ENCODE measurements at places on chromosomes 7 and 10.

DNA sequence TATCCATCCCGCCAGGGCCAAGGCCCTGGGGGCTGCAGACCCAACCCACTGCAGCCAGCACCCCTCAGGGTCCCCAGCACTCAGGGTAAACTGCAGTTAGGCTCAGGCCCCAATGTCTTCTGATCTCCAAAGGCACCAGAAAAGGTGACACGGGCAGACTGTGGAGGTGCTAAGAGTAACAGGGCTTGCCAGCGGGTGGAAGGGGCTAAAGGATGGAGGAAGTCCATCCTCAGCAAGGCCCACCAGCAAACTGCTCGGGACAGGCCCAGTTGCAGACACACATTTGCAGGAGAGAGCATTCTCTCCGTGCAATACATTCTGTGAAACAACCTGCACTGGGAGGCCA lies 95.6 kb upstream of the DDC start:
- no peak for DNase-seq

- DNase-seq: no peak
These were observed 227.0 kb downstream of the TRIL start for GRCh38 chr7:28731092-28731658.

GRCh38 chr7:37495574-37496184 lies 47.0 kb upstream of the ELMO1 start:
- no peak for DNase-seq

DNA sequence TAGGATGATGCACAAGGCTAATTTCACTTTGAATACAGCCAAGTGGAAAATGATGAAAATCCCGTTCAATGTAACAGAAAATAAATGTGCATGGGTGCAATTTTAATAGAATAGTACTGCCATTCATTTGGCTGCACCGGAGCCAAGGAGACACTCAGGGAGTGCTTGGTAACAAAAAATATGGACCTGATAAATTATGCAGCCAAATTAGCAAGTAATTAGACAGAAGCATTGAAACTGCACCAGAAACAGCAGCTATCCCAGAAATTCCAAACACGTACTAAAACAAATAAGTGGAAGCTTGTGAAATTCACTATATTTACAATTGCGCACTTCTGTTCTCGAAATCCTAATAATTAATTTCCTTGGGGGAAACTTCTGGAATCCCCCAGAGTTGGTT lies 31.5 kb downstream of the ST8SIA6 start:
- DNase-seq: no peak

GRCh38 chr10:132564690-132565089 lies 27.1 kb downstream of the INPP5A start:
- no peak for DNase-seq

DNA sequence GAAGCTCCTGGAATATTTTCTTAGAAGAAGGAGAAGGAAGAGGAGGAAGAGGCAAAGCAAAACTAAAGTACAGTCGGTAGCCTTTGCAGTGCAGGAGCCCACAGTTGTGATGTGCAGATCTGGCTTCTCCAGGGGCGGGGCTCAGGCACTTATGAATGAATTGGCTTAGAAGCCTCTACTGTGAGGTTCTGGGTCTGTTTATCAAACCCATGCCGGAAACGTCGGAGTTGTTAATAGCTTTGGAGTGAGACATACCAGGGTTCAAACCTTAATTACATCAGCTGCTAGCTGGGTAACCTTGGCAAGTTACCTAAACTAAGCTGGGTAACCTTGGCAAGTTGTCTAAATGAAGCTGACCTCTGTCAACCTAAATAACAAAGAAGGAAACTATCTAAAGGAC lies 89.3 kb upstream of the PITRM1 start:
- DNase-seq: no peak

GRCh38 chr7:44072364-44073231 lies 7.2 kb upstream of the PGAM2 start:
- no peak for DNase-seq

DNA sequence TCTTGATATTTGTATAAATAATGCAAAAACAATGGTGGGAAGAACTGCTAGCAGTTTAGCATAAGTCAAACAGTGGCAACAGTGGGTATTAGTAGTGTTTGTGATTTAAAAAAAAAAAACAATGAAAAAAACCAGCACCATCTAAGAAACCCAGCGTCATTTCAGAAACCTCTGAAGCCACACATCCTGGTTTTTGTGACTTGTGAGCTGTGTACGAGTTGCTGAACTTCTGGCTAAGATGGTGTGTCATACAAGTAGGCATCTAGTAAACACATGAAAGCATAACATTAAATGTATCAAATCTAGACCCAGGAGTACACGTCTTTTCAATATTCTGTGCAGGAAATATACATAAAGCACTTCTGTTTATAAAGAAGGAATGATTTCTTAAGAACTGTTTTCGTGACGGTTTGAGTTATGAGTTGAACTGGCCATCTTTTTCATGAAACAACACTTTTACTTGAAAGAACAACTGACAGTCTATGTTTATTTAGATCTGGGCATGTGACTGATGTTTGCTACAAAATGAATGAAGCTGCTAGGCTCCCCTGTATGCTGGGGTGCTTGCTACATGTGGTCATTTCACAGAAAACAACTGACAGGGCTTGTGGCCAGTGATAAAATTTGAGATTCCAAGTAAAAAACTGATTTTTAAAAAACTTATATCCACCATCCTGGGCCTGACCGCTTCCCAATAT lies 143.5 kb downstream of the PIP4K2A start:
- DNase-seq: no peak

DNA sequence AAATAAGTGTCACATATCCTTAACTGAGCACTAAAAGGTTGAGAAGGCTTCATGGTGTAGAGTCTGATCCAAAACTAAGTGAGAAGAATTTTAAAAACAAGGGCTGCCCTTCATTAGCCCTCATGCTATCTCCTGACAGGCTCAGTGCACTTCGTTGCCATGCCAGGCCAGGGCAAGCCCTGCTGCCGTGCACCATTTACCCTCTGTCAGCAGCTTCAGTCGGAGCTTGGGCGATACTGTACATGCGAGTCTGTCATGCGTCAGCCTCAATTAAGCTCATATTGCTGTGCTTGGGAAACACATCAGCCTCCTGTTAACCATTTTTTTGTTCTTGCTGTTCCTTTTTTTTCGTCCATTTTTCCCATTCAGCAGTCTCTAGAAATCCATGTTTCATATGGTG lies 166.6 kb downstream of the VTI1A start:
- DNase-seq: no peak

GRCh38 chr7:70700055-70700940 lies 431.6 kb upstream of the GALNT17 start:
- DNase-seq: no peak

DNA sequence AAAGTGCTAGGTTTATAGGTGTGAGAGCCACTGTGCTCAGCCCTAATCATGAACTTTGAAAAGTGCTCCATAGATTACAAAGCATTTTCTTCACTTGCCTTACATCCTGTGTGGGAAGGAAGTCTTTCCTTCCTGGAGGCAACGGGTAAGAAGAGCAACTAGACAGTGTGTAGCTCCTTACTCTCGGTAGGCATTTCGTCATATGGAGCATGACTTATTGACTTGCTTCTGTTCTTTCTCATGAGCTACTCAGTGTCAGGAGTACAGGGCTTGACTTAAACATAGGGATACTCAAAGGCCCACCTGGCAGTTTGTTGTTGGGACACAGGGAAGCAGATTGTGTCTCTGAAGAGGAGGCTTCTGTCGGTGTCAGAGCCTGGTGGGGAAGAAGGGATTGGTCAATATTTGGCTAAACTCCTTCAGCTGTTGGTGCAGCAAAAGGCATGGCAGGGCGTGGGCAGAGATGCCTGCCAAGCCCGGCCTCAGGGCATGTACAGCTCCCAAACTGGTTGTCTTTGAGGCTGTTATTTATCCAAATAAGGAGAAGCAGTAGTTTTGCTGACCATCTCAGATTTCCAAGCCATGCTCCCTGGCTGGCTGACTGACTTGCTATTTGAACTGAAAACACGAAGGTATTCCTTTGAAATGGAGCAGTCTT lies 248.9 kb downstream of the KIAA1217 start:
- no peak for DNase-seq

DNA sequence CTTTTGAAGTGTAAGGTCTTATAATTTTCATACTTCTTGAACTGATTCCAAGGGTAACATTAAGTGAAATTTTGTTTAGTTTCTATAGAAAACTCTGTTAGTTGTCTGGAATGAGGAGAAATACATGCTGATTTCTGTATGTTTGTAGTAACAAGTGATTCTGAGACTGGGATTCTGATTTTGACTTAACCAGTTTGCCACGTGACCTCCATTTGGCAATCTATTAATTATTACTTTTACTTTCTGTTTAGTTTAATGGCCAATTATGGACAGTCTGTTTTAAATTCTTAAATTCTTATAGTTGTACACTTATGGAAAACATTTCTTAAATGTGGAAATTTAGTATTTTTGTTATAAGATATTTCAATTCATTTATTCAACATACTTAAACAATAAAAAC lies 163.1 kb downstream of the ADK start:
- DNase-seq: no peak

- no peak for DNase-seq
These were observed 37.6 kb downstream of the GET4 start for GRCh38 chr7:913736-914520.

- no peak for DNase-seq
These were observed 145.1 kb downstream of the GRM8 start for GRCh38 chr7:127107601-127108007.

DNA sequence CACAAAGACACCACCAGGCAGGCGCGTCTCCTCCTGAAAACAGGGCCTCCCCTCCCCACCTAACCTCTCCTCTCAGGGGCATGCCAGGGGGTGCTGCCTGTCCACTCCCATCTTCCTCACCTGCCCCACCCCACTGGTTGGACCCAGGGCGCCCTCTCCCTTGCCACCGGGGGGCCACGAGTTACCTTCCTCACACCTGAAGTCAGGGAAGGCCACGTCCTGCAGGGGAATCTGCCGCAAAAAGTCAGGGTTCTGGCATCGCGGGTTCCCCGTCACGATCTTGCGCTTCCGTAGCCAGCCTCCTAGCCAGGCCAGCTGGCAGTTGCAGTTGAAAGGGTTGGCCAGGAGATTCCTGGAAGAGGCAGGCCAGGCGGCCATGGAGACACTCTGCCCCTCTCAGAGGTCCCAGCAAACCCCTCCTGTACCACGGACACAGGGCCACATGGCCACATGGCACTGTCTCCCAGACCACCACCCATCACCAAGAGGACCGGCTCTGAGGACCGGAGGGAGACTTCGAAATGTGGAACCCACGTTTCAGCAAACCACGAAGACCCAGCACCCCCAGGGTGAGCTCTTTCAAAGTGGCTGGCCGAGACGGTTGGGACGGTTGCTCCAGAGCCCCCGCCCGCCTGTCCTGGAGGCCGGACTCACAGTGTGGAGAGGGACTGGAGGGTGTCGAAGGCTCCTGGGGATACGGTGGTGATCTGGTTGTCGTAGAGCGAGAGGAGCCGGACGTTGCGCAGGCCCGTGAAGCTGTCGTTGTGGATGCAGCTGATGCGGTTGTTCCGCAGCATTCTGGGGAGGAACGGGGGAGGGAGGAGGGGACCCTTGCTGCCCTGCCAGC lies 142.8 kb downstream of the SLIT1 start:
- no peak for DNase-seq

- DNase-seq: no peak
These were observed 107.2 kb upstream of the RELN start for GRCh38 chr7:104096683-104097082.

DNA sequence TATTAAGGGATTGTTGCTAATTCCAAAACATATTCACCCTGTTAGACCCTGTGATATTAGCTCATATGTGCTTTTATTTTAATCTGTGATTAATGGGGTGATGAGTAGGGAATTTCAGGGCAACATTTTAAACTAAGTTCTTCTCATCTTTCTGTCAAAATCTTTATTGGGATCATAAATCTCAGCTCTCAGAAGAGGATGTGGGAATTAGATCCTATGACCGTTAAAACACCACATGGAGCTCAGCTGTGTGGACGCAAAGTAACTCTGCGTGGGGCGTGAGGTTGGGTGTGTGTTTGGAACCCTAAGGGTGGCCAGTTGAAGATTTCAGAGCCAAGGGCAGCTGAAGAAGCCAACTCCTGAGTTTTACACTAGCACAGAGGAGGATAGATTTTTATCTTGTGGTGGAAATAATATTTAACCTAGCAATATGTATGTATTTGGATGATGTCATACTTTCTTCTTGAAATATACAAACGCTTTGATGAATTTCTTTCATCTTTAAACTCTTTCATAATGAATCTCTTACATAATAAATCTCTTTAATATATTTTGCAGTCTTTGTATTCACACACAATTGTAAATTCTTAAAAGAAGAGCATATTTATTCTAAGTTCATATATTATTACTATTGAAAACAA lies 64.4 kb downstream of the EPDR1 start:
- no peak for DNase-seq

- no peak for DNase-seq
These were observed 115.2 kb downstream of the RNLS start for GRCh38 chr10:88467835-88468485.

DNA sequence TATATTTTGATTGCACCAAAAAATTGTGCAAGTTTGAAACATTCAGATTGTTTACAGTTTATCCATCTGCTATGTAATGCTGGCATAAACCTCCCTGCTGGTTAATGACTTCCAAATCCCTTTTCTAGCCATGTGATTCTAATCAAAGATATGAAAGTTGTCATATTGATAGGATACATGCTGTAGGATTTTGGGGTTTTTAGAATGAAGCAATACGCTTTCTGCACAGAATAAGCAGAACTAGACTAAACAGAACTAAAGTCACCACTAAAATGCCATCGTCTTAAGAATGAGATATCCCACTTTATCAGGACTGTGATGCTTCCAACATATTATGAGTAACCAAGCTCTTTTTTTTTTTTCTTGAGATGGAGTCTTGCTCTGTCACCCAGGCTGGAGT lies 856 bp downstream of the SSMEM1 start:
- no peak for DNase-seq

- no peak for DNase-seq
These were observed 73.4 kb downstream of the ARHGAP22 start for GRCh38 chr10:48531486-48531885.

DNA sequence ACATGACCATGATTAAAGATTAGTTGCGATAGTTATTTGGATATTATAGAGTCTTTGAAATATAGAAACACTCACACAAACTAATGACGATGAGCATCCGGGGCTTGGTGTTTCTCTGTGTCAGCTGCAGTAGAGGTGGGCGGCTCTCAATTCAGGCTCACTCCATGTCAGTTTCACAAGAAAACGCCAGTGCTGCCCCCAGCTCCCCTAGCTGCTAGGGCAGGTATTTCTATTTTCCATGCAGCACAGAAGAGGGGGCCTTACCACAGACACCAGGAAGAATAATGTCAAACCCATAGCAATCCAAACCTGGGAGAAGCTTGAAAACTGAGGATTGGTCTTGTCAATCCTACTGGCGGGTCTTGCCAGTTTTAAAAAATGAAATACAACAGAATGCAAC lies 197.1 kb downstream of the PHTF2 start:
- no peak for DNase-seq

DNA sequence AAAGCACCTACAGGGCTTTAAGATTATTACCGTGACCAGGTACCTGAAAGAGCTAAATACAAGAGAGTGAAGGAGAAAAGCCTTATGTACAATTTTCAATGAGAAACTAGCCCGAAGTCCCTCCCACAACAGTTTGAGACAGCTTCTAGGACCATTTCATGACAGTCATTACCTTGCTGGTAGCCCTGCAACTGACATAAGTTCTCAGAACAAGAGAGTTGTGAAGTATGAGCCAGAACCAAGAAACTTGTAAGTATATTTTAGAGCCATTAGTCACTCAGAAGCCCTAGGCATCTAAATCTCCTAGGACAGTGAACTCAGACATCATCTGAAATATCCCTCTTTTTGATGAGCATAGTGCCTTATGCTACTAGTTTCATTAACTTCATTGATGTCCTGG lies 792.1 kb downstream of the GRM8 start:
- DNase-seq: no peak

- DNase-seq: no peak
These were observed 991 bp downstream of the SEMA4G start for GRCh38 chr10:100970076-100970913.
